ENCODE measurements at places on chromosomes 1 and 21.

DNA sequence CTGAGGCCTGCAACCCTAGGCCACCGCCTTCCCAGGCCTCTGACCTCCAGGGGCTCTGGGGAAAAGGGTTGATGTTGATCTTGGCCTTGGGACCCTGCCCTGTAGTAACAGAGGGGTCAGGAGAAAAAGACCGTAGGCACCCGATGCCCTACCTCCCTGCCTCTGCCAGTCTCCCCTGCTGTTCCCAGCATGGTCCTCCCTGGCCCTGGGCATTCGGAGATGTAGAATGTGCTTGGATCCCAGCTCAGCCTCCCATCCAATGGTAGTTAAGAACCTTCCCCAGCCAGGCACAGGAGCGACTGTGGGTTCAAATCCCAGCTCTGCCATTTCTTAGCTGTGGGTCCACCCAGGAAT, 72.0 kb upstream of the TARDBP start:
- no peak for DNase-seq

DNA sequence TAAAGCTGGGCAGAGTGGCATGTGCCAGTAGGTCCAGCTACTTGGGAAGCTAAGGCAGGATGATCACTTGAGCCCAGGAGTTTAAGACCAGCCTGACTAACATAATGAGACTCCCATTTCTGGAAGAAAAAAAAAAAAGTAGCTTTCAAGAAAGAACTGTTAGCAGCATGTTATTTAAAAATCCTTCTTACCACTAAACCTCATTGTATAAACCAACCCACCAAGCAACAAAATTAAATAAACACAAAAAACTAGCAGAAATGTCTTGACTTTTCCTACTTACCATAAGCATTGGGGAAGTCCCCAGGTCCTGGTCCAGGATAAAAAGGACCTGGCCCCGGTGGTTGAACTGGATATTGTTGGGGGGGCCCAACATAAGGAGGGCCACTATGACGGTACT, 192.9 kb upstream of the HP1BP3 start:
- DNase-seq = no peak

DNA sequence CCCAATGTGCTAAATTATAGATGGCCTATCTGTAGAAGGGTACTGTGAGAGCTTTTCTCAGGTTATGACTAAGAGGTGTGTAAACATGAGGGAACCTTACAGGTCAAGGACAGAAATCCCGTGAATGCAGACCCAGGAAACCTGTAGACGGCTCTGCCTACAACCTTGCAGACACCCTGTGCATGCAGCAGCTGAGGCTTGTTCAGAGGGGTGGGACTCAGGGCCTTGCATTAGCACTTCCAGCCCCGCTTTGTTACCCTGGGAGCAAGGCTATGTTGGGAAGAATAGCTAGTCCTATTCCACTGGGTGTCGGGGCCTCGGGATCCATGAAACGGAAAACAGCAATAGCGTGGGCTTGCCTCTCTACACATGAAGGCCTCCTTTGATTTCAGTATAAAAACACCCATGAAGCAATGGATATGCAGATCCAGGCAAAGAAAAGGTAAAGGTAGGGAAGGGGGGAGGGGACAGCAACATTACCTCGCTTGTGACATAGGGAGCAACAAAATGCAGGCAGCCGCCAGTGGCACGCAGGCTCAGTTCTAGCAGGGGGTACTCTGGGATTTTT, 9.5 kb upstream of the NDUFS5 start:
- no peak for DNase-seq

DNA sequence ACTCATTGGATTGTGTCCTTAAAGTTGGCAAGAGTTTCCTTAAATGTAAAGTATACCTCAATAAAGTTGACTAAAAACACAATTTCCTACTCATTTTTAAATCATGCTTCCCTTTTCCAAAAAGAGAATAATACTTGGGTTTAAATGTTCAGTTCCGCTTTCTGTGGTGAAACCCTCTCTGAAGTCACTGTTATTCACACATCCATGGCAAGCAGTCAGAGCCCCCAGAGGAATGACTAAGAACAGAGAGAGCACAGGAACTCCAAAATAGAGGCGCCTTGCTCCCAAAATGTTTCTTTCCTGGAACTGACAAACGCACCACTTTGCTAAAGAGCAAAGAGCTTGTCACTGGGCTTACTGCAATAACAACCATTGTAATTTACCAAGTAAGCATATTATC, 142.5 kb downstream of the TIAM1 start:
- no peak for DNase-seq

GRCh38 chr1:5223206-5223605, 568.8 kb downstream of the AJAP1 start:
- peak; percentile 44 for DNase-seq

DNA sequence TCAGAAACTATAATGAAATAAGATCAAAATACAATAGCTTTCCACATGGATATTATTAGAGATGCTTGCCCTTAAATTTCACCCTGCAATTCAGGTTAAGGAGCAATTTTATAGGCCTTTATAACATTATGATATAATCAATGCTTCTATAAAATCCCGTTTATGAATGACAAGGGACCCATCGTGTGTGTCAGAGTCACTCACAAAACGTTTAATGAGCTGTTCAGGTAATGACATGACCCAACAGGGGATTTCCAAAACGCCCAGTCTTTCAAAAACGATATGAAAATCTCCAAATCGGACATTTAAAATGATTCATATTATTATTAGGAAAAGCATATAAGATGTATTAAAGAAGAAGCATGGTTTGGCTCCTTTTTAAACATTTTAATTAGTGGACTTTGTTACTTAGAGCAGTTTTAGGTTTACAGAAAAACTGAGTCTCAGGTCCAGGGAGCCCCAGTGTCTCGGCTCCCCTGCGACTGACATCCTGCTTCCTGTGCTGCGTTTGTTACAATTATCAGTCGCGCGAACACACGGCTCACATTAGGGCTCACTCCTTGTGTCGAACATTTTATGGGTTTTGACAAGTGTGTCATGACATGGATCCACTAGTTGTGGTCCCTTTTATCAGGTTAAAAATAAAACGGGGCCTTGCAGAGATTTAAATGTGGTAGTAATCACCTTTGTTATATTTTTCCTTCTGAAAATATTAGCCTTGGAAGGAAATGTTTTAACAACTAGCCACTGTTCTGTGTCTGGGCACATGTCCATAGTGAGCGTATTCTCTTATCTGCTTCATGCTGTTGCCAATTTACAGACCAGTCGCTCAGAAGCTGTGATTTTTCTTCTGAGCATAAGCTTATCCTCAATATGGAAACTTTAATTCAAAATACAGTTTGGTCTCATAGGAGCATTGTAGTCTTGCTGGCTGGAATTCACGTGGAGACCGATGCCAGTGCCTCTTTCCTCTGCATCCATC, 52.0 kb upstream of the POFUT2 start:
- no peak for DNase-seq

DNA sequence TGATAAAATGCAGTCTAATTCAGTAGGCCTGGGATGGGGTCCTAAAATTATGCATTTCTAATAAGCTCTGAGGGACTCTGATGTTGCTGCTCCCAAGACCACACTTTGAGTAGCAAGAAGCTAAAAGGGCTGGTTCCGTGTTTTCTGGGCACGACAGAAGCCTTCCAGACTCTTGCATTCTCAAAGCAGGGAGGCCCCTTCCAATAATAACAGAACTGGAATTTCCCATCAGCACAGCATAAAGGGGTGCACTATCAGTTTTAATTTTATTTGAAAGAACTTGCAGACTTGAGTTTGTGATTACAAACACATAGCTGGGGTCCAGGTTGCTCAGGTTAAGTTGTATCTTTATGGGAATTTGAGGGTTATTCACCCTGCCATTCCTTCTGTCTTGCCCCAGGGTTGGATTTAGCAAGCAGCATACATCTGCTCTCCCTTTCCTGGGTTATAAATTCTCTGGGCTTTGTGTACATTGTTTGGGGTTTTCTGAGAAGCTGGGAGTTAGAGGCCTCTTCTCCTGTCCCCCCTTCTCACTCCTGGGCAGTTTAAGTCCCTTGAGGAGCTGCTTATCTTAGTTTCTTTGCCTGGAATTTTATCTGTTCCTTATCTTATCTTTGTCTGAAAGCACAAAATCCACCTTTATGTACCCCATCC, 94.2 kb upstream of the SLC2A1 start:
- DNase-seq = no peak

DNA sequence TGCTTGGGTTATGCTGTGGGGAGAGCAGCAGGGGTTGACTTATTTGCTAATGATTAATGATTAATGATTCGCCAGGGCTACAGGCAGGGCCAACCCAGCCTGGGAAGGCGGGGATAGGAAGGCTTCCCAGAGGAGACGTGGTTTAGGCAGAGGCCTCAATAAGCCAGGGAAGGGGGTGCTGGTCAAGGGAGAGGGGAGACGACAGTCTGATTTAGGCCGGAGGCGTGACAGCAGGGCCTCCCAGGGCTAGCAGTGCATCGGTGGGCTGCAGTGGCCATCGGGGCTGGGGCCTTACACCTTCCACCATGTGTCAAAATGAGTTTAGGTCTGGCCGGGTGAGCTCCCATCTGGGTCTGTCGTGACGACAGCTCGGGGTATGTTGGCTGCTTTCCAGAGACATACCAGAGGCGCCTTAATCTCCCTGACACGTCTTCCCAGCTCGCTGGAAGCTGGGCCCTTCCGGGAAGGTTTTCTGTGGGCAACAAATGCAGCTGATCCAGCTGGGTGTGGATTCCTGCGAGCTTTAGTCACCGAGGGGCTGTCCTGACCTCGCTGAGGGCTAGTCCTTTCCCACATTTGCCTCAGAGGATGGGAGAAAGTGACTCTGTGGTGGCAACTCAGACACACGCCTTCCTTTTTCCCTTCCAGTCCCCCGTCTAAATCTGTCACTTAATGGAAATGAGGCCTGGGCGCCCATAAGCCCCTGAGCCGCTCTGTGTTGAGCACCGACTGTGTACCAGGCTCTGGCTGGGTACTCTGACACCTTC, 3.7 kb upstream of the SLC1A7 start:
- DNase-seq = no peak

DNA sequence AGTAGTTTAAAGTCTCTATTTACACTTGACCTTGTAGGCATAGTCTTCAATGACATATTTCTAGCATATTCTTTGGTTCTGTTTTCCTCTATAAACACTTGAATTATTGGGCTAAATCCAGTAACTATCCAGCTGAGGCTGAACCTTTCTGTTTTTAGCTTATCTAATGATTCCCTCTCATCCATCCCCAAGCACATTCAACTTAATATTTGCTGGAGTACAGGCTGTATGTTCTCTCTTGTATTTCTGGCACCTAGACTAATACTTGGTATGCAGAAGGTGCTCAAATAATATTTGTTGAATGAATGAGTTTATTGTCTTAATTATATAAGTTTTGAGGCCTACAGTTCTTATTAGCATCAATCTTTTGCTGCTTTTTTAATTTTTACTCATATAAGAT, 88.7 kb downstream of the RABGAP1L start:
- no peak for DNase-seq

- DNase-seq = no peak
Measured at GRCh38 chr1:10629816-10630571, 155.2 kb downstream of the PEX14 start.

- no peak for DNase-seq
Measured at GRCh38 chr1:223783676-223784075, 62.1 kb downstream of the TP53BP2 start.

- DNase-seq = no peak
Measured at GRCh38 chr21:36437745-36438128, 42.2 kb downstream of the CLDN14 start.

DNA sequence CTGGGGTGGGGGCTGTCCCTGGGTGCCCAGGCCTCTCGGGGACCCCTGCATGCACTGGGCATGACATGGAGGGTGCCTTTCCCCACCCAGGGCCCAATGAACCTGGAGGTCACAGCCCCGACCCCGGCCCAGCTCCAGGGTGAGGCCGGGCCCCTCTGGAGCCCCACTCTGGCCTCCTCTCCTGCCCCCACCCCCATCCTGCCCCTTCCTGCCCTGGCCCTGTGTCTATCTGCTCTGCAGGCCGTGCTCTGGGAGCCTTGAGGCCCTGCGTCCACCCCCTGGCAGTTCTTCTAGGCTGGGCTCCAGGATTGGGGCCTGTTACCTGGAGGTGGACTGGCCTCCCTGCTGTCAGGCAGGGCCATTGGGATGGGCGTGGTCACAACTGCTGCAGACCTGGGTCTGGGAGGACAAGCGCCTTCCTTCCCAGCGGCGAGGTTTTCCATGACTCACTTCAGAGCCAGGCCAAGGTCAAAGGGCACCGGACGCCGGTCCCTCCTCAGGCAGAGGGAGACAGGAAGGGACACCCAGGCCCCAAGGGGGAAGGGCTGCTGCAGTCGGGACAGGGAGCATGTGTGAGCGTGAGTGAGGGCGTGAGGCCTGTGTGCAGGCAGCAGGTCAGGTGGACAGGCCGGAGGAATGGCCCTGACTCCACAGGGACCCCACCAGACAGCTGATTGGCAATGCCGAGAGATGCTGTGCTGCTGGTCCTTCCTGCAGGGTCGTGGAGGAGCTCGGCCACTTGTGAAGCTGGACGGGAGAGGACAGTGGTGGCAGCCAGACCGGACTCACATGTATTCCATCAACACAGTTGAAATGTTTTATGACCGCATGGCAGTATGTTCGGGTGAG, 31.1 kb upstream of the POFUT2 start:
- DNase-seq = no peak

DNA sequence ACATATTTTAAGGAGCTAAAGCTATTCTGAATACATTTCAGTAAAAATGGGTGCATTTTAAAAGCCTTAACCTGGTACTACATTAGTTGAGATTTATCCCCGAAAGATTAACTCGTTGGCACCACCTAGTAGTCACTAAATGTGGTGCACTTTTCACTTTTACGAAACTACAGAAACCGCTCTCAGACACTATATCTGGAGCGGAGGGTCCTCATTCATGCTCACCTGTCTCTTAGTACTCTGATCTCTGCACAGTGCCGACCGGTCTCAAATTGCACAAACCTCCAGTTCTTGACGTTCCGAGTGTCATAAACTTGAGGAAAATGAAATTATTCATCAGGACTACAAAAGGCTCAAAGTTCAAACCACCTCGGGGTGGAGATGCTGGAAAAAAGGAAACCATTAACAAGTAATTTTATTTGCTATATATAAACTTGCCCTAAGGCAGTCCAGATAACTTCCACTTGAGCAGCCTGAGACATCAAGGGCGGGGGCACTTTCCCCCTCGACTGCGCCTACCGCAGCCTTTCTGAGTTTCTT, 722 bp downstream of the LZIC start:
- DNase-seq = no peak

- DNase-seq = no peak
Measured at GRCh38 chr1:19430121-19431068, 54.9 kb downstream of the CAPZB start.

DNA sequence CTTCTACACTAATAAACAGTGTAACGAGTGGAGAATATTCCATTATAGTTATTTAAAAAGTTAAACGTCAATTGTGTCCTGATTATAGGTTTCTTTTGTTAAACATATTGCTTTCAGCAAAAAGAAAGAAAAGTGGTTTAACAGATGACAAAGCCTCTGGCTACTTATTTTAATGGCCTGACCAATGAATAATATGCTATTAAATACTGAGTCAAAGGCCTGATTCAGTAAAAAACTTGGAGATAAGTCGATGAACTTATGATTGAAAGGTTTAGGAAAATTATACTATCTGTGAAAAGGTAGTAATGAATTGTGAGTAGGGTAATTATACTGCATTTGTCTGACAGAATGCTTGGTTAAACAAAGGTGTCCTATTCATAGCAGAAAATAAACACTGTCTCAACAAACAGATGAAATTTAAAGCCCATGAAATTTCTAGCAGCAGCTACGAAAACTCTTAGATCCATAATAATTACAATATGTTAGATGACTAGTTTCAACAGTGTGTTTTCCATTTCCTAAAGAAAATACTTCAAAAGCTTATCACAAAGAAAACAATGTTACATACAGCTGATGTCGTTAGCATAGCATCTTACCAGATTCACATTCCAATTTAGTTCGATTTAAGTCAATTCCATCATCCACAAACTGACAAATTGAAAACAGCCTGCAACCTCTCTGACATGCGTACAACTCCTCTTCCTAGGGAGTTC, 6.2 kb downstream of the TMEM59 start:
- DNase-seq = no peak

GRCh38 chr1:226086776-226087175, 24.3 kb downstream of the H3-3A start:
- peak; percentile 91 for DNase-seq
